ENCODE measurements at places on chromosomes 16 and 17.

DNA sequence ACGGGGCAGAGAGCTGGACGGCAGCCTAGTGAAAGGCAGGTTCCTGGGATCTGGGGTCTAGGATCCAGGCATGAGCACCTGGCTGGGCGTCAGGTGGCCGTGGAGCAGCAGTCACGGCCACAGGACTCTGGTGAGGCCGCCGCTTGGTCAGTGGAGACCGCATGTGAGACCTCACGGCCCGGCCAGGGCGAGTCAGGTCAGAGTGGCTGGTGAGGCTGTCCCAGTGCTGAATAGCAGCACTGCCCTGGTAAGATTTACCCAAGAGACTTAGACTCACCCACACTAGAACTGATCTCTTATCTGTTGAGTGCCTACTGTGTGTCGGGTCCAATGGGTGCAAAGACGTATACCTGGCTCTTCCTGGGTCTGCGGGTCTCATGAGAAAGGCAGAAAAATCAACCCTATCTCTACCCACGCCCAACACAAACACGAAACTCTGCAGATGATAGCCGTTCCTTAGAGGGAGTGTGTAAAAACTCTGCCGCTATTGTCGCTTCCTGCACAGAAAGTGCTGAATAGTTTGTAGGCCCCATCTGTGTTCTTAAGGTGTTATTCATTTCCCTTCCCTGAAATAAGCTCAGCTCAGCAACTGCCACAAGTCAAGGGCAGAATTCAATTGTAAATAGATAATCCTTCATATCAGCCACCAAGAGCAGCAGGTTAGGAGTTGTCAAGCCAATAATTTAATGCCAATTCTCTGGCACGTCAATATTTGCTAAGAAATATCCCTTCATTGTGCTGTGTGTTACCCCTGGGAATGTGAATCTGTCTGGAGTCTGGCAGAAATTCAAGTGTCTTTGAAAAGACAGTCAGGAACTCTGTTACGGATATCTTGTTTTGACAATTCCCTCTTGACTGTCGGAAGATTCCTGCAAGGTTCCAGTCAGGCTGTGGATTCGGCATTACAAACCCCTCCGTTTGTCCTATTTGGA, 240.0 kb downstream of the NTN1 start:
- no peak for DNase-seq

DNA sequence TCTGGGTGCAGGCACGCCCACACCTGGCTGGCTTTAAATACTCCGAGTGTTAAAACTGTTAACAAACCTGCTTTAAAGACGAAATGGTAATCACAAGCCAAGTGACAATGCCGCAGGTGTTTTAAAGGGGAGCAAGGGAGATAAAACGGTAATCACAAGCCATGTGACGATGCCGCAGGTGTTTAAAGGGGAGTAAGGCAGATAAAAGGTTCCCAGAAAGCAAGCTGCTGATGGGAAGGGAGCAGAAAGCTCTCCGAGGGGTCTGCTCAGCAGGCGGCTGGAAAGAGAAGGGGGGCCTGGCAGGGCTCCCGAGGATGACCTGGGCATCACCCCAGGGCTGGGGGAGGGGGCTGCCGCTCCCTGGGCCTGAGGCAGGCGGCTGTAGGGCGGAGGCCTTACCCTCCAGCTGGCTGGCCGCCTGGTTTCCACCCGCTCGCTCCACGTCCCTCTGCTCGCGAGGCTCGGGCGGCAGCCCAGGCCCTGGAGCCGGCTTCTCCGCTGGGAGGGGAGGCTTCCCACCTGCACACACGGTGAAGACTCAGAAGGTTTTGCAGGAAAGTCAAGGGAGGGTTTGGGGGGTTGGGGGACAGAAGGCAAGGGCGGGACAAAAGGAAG, 12.1 kb downstream of the NDUFAF8 start:
- DNase-seq = no peak

DNA sequence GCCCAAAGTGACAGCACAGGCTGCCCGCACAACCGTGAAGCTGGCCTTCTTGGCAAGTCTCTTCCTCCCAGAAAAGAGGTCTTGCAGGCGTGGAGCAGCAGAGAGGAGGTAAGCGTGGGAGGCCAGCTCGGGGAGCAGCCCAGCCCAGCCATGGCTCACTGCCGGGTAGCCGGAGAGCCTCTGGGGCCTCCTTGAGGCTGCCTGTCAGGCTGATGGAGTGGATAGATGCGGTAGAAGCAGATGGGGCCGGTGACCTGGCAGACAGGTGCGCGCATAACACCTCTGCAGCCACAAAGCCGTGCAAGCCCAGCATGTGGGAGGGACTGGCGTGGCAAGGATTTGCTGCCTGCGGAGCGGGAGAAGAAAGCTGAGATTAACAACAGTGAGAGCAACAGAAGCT, 17.1 kb upstream of the DOK4 start:
- no peak for DNase-seq

DNA sequence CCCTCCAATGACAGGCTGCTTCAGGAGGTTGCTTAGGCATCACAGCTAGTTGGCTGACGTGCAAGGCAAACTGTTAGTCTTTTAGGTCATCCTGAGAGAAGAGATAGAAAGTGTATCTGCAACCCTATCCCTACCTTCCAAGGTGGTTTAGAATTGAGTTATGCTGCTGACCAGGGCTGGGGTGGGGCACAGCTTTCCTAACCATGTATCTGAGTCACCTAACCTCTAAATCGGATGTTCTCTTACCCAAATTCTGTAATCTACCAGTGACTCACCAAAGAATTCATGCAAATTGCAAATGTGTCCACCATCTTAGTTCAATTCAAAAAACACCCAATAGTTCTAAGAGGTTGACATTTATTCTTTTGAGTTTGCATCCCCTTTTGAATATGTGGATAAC, 107.2 kb upstream of the DYNLRB2 start:
- DNase-seq = no peak

GRCh38 chr17:75894049-75894733, 2.6 kb downstream of the TRIM65 start:
- DNase-seq = no peak

DNA sequence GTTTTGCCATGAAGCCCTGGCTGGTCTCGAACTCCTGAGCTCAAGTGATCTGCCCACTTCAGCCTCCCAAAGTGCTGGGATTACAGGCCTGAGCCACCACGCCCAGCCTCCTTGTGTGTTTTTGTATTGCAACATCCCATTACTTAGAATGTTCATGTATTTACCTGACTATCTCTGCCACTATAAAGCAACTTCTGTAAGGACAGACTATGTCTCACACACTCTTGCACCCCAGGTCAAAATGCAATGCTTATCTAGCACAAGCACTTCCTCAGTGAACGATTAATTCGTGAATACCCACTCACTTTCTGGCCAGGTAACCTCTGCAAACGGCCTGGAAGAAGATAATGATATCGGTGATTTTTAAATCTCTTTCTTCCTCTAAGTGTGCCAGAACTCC, 82.6 kb downstream of the NDEL1 start:
- DNase-seq = no peak

DNA sequence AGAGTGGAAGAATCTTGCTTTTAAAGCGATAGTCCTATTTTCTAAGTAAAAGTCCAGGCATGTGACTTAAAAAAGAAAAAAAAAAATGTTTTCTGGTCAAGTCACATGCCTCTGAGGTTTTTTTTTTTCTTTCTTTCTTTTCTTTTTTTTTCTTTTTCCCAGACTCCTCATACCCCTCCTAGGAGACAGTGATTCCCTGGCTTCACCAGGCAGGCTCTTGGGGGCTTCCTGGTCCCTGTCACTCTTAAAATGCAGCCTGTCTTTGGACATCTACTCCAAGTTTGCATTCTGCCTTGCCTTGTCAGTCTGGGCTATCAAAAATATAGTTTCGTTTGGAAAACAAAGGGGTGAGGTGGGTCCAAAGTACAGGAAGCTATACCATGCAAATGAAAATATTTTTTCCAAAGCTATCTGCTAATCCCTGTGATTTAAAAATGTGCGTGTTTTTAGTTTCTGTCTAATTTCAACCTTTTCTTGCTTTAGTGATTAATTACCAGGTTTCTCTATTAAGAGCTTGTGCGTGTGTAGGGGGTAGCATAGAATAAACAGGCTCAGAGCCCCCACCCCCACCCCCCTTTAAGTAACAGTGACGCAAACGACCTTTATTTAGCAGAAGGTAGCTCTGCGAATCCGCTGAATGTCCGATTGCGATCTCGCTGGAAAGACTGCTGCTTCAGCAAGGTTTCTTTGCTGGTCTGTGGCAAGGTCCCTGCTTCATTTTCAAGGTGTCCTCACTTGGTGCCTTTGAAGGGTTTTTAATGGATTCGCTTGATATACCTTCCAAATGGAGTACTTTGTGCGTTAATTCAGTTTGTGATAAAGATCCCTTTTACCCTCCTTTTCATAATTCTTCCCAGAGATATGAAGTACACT, 510.2 kb downstream of the WWOX start:
- no peak for DNase-seq

DNA sequence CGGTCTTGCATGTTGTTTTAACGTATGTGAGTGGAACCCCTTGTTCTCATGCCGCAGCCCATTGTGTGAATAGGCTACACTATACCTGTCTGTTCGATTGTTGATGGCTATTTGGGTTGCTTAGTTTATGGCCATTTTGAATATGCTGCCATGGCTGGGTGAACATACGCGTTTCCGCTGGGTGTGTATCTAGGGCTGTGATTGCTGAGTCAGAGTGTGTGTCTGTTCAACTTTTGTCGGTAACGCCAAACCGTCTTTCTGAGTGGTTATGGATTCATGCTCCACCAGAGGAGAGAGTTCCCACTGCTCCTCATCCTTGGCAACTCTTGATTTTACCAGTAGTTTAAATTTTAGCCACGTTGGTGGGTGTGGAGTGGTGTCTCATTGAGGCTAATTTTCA, 77.0 kb downstream of the METRNL start:
- DNase-seq = no peak

GRCh38 chr17:34566873-34567272, 12.5 kb upstream of the TMEM132E start:
- no peak for DNase-seq

Data from kidney epithelial cell (primary cell).